Panc1 (cell line): ENCODE measurements at places on chromosomes 2 and 18.

DNA sequence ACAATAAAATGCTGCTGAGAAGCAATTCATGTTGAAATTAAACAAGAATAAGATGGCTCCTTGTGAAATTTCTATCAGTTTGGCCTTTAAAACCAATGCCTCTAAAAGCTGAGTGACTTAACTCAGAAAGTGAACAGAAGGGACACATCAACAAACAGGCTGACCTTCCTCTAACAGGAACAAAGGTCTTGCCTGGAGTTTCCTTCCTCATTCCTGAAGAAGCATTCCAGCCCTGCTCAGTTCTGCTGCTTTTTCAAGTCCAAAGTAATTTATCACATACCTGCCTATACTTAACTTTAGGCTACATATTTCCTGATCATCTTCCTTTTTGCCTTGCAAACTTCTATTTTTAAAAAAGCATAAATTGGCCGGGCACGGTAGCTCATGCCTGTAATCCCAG lies 14.1 kb downstream of the PTRHD1 start:
- H3K4me1 ChIP-seq = no peaks in the 10 kb centered on the region
- H3K27me3 ChIP-seq = no peaks in the 10 kb centered on the region
- no peaks in the 10 kb centered on the region for H3K36me3 ChIP-seq
- H3K4me3 ChIP-seq = no peak overlapping the region
- DNase-seq = no peak

DNA sequence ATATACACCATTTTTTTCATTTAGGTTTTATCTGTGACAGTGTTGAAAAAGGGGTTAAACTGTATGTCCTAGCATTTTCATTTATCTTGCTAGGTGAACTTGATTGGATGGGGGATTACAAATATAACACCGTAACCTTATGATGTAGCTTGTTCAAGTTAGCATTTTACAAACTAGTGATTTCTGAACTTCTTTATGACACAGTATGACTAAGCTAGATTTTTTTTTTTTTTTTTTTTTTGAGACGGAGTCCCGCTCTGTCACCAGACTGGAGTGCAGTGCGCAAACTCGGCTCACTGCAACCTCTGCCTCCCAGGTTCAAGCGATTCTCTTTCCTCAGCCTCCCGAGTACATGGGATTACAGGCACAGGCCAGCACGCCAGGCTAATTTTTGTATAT lies 47.1 kb downstream of the KCMF1 start:
- H3K27ac ChIP-seq = no peak overlapping the region
- H3K4me1 ChIP-seq = peaks cover 32% of the 10 kb centered on the region
- no peaks in the 10 kb centered on the region for H3K27me3 ChIP-seq
- DNase-seq = no peak

- H3K36me3 ChIP-seq = no peaks in the 10 kb centered on the region
- no peak overlapping the region for H3K4me3 ChIP-seq
- no peaks in the 10 kb centered on the region; the same call in 1 of the 2 replicates for H3K4me1 ChIP-seq
- peak; percentile 39 for DNase-seq
- no peaks in the 10 kb centered on the region; the same call in 1 of the 2 replicates for H3K27me3 ChIP-seq
These were observed 24.7 kb upstream of the PNPT1 start for GRCh38 chr2:55718165-55719008.

DNA sequence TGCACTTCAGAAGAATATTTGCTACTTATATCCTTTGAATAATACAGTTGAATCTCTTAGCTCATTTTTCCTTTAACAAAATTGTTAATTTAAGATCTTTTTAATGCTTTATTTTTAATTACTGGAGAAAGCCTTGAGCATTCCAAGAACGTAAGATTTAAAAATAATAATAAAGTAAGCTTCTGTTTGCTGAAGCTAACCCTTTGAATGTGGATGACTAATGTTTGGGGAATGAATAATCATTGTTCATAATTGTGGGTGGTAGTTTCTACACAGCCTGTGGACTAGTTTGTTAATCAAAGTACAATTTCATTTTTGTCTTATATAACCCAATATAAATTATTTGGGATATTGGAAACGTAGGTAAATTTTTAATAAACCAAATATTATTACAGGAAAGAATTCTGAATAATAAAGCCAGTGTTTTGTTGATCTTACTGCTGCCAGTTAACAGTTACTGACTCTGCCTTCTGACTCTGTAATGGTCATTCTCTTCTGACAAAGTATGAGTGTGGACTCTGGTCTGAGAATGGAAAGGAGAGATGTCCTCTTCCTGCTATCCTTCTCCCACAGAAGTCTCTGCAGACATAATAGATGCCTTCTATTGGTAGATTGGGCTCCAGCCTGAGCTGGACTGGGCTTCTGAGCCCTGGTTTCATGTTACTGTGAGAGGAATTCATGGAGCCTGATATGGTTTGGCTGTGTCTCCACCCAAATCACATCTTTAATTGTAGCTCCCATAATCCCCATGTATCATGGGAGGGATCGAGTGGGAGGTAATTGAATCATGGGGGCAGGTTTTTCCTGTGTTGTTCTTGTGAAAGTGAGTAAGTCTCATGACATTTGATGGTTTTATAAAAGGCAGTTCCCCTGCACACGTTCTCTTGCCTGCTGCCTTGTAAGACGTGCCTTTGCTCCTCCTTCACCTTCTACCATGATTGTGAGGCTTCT lies 292.7 kb upstream of the SLC39A10 start:
- H3K27me3 ChIP-seq = no peaks in the 10 kb centered on the region
- no peaks in the 10 kb centered on the region for H3K36me3 ChIP-seq
- no peak overlapping the region for H3K4me3 ChIP-seq

DNA sequence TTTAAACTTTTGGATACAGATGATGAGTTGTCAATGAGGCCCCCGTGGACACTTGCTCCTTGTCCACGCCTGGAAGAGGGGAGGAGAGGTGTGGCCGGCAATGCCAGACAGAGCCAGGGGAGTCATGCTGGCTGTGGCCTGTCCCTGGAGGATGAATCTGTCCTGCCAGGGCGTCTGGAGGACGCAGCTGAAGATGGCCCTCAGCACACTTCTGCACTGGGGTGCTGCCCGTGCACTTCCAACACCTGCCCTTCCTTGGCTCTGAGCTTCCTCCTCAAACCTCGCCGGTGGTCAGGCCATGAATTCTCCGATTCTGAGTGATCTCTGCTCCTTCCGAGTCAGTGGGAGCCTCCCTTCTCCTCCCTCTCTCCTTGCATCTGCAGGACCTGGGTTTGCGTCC lies 56.4 kb downstream of the KCNF1 start:
- no peaks in the 10 kb centered on the region for H3K36me3 ChIP-seq
- no peak overlapping the region for H3K27ac ChIP-seq
- no peaks in the 10 kb centered on the region for H3K4me1 ChIP-seq
- no peak for DNase-seq
- H3K4me3 ChIP-seq = no peak overlapping the region

GRCh38 chr2:230908092-230908594 lies 16.9 kb downstream of the GPR55 start:
- no peaks in the 10 kb centered on the region for H3K36me3 ChIP-seq
- H3K4me1 ChIP-seq = no peaks in the 10 kb centered on the region
- H3K27me3 ChIP-seq = no peaks in the 10 kb centered on the region
- DNase-seq = no peak

- no peak for DNase-seq
- H3K36me3 ChIP-seq = no peaks in the 10 kb centered on the region
- no peak overlapping the region for H3K4me3 ChIP-seq
- no peaks in the 10 kb centered on the region for H3K4me1 ChIP-seq
These were observed 133.4 kb downstream of the VAPA start for GRCh38 chr18:10047237-10047636.

DNA sequence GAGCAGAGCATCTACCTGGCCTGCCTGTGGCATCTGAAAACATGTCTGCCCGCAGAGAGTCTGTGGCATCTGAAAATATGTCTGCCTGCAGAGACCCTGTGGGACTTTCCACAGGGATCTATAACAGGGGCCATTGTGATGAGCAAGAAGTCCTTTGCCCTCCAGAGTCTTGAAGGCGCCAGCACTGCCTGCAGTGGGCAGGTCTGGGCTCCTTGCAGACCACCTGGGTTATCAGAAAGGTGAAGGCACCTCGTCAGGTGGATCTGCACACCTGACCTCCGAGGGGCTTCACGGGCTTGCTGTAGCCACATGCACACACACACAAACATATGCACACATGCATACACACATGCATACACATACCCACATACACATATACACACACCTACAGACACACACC lies 189.5 kb upstream of the HDAC4 start:
- no peaks in the 10 kb centered on the region for H3K4me1 ChIP-seq
- no peaks in the 10 kb centered on the region for H3K36me3 ChIP-seq
- no peaks in the 10 kb centered on the region for H3K27me3 ChIP-seq
- H3K27ac ChIP-seq = no peak overlapping the region
- DNase-seq = no peak

DNA sequence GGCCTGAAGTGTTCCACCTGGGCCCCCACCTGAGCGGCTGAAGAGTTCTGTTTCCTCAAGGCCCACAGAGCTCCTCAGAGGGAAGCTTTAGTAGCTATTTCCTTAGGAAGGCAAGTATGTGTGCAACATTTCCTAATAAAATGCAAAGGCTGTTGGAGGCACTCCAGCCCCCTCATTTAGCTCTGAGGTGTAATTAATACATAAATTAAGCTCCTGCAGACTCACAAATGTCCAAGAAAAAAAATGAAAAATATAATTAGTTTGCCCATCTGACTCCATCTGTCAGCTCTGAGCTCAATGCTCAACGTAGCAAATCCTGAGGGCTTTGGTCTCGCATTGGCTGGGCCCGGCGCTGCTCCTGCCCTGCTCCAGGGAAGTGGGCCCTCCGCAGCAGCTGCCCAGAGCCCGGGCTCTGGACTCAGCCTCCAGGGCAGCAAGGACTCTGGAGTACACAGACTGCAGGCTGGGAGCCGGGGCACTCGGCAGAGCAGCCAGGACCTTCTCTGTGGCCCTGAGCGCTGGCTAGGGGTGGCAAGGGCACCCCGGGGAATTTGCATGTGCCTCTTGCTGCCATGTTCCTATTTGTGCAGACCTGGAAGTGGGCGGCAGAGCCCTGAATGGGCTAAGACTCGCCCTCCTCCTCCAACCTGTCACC lies 23.4 kb upstream of the C1QL2 start:
- no peaks in the 10 kb centered on the region for H3K4me1 ChIP-seq
- H3K27me3 ChIP-seq = no peaks in the 10 kb centered on the region
- no peak overlapping the region for H3K27ac ChIP-seq

DNA sequence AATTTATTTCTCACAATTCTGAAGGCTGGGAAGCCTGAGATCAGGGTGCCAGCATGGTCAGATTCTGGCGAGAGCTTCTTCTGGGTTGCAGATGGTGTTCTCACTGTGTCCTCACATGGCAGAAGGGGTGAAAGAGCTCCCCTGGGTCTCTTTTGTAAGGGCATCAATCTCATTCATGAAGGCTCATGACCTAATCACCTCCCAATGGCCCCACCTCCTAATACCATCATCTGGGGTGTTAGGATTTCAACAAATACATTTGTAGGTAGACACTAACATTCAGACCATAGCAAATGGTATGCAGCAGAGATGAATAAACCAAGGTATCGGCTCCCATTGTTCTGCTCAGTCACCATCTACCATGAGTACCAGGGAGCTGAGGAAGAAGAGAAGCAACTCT lies 32.7 kb downstream of the YPEL5 start:
- H3K36me3 ChIP-seq = no peaks in the 10 kb centered on the region
- DNase-seq = no peak
- H3K4me1 ChIP-seq = no peaks in the 10 kb centered on the region
- H3K4me3 ChIP-seq = no peak overlapping the region
- no peak overlapping the region for H3K27ac ChIP-seq

DNA sequence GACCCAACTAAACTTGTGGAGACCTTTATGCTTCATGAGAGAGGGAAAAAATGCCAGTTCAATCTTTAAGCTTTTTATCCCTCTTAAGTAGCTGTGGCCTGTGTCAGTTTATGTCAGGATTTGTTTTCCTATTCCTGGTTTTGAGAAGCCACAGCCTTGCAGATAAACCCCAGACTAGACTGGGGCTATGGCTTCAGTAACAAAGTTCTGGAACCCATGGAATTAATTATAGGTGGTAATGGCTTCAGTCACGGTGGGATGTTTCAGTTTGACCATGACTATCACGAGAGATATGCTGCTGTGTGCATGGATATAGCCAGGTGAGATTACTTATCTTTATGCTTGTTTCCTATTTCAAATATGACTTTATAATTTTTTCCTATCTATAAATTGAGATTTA lies 134.8 kb downstream of the RAPGEF4 start:
- no peak overlapping the region for H3K4me3 ChIP-seq
- no peaks in the 10 kb centered on the region for H3K27me3 ChIP-seq
- no peak for DNase-seq
- no peaks in the 10 kb centered on the region for H3K4me1 ChIP-seq

GRCh38 chr2:23606968-23607367 lies 222.0 kb downstream of the KLHL29 start:
- H3K36me3 ChIP-seq = no peaks in the 10 kb centered on the region
- no peak for DNase-seq
- no peak overlapping the region for H3K27ac ChIP-seq
- no peaks in the 10 kb centered on the region for H3K27me3 ChIP-seq

GRCh38 chr2:144914622-144915318 lies 394.9 kb upstream of the ZEB2 start:
- no peaks in the 10 kb centered on the region for H3K27me3 ChIP-seq
- no peak overlapping the region for H3K27ac ChIP-seq

DNA sequence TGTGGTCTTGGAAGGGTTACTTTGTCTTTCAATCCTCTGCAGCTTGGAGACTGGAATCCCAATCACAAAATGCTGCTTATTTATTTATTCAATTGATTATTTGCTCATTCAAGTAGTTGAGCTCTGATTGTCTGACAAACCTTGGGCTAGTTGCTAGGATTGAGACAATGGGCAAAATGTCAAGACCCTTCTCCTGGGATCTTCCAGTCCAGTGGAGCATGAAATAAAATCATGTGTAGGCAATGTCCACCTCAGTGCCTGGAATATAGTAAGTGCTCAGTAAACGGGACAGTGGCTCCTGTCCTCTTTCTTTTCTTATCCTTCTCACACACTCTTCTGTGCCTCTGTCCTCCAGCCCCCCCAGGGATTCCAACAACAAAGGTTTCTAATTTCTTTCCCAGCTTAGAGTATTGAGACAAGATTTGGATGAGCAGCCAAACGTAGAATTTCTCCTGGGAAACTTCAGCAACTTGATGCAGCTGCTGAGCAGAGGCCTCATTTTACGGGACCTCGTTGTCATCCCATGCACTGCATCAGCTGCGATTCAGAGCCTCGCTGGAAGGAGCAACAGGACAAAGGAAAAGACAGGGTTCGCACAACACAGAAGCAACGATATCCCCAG lies 545.0 kb downstream of the SOX11 start:
- no peak for DNase-seq
- H3K27ac ChIP-seq = no peak overlapping the region
- H3K4me1 ChIP-seq = no peaks in the 10 kb centered on the region

DNA sequence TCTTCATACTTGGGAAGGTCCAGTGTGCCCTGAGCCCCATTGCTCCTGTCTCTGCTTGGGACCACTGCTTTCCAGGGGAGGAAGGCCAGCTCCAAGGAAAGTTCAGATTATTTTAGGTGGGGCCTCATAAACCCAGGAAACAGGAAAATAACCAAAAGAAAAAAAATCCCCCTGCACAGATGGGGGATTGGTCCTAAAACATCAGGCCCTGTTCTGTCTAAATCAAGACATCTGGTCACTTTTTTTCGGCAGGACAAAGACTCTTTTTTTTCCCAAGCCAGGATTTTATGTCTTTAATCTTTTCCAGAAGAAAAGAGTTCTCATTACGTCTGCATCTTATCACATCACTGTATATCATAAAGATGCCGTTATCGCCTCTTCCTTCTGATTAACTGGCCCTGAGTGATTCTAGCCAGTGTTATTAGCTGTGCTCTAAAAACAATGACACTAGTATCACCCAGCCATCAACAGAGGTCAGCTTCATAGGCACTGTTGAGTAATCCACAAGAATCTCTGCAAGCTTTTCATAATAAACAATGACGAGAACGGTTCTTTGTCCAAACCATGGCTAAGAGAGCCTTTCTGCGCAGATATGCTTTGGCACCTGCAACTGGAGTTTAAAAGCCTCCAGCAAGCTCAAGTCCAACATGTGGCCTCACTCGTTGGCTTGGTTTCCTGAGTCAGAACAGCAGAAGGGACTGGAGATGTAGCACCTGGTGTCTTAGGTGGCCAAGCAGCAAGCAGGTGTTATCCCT lies 138.2 kb downstream of the VAPA start:
- H3K27me3 ChIP-seq = peaks cover 3% of the 10 kb centered on the region; the same call in 1 of the 2 replicates
- H3K27ac ChIP-seq = no peak overlapping the region
- H3K36me3 ChIP-seq = no peaks in the 10 kb centered on the region
